Stimulated activated CD4-positive, alpha-beta T cell treated with anti-CD3 and anti-CD28 coated beads, Interleukin-15, amount 100 ng/mL, for 1 hour (primary cell): ENCODE measurements at places on chromosomes 2 and 18.

GRCh38 chr2:200125444-200126284 is 170.3 kb downstream of the MAIP1 start:
- no peak for DNase-seq

DNA sequence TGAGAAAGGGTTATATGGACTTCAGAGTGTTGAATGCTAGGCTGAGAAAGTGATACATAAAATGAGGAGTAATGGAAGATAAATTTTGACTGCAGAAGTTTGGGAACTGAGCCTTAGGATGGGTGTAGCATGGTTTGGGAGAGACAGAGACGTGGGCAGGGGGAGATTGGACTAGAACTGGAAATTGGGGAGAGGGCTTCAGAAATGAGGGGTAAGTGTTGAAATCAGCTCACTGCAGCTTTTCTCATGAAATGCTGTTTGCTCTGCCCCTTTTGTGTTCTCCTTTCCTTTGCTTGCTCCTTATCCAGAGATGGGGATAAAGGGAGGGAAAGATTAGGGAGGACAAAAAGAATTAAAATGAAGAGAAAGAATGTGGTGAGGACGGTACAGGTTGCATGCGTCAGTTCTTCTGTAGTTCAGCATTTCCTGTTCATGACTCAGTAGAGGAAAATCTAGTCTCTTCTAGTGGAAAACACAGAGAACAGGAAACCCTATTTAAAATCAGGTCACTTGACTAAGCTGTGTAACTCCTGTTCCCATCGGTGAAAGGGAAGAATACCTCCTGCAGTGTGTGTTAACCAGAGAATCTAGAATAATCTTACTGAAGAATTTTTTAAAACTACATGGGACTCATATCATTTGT is 105.6 kb downstream of the CRIM1 start:
- DNase-seq, result no peak

DNA sequence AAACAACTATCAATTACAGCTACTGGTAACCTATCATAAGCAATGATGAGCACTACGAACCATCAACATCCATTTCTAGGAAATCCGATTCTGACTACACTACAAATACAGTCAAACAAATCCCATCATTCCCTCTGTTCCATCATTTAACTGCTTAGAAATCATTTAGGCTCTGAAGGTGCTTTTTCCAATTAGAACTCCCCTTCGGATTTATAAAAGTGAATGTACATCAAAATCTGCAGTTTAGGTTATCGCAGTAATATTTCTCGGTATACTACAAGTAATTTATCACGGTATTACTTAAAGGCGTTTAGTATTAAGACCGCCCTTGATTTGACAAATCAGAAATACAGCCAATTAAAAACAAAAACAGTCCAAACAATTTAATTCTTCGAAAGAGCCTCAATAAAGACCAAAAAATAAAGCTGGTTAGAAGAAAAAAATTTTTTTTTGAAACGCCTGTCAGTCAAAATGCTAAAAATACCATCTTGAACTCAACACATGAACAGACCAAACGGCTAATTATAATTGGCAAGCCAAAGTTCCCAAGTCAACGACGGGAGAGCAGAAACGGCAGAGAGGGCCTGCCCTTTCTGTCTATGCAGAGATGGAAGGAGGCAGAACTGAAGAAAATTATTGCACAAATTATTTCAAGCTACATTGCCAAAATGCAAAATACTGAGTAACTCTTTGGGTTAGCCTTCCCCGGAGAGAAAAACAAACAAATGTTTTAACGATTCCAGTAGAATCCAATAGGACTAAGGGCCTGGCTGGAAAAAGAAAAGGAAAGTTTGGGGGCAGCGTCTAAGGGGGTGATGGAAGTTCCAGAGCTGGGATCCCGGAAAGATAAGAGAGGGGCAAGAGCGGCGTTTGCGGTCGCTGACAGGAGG is 1.2 kb downstream of the VPS54 start:
- DNase-seq, result no peak

DNA sequence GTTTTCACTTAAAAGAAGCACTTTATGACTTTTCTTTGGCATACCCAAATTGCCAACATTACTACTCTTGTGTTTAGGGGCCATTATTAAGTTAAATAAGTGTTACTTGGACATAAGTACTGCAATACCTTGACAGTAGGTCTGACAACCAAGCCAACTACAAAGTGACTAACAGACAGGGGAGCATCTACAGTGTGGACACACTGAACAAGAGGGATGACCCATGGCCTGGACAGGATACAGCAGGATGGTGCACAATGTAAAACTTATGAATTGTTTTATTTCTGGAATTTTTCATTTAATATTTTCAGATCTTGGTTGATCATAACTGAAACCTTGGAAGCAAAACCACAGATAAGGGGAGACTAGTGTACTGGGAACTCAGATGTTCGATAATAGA is 4.0 kb upstream of the INPP1 start:
- no peak for DNase-seq

GRCh38 chr2:127658641-127659407 is 12.9 kb downstream of the GPR17 start:
- DNase-seq, result no peak

GRCh38 chr2:214807653-214808052 is 1.8 kb downstream of the BARD1 start:
- no peak for DNase-seq

DNA sequence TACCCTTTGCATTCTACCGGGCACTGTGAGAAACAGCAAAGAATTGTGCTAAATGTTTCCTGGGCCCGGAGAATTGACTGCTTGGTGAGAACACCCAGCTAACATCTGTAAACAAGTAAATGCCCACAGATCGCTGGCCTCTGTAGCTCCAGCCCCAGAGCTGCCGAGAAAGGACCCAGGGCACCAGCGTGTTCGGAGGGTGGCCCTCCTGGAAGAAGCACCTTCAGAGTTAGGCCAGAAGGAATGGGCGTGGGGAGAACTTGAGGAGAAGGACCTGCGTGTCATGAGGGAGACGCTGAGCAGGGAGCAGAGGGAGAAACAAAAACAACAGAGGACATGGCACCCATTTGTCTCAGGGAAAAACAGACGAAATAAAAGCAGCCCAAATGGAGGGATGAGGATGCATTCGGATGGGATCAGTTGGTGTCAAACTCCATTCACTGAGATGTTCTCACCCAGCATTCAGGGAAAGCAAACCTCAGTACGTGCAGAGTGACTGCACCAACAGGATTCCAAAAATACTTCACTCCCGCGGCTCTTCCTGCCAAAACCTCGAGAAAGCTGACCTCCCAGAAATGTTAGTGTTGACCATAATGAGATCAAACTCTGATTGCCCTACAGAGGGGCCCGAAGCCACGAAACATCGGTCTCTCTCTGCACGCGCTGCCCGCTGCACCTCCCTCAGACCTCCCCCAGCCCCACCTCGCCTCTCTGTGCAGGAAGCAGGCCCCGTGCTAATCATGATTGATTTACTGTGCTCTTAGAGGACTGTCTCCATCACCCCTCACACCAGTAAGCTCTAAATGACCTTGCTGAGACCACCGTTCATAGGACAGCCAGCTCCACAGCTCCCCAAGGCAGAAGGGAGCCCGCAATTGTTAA is 376.3 kb upstream of the SALL3 start:
- no peak for DNase-seq

DNA sequence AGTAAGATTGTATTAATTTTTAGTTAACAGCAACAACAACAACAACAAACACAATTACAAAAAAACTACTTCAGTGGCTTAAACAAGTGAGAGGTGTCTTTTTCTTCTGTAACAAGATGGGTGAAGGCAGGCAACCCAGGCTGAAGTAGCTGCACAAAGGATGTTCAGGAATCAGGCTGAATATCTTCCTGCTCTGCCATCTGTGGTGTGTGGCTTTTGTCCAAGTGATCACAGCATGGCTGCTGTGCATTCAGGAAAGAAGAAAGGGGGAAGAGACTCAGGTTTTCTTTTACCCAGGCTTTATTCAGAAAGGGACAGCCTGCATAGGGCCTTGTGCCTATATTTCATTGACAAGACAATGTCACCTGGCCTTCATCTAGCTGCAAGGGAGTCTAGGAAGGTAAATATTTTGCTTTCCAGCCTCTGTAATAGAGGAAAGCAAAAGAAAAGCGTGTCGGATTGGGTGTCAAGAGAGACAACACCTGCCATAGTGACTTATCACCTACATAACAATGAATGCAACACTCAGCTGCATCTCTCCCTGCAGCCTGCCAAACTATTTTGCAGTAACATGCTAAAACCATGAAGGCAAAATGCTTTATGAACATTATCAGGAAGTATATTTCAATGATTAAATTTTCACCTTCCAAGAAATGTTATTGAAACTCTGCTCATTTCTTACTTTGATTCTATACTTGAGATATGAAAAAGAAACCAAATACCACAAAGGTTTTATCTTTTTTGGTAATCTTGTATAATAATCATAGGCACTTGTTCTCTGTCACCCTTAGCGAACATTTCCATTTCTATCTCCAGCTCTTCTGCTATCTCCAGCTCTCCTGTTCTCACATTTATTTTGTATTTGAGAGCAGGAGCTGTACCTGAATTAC is 14.6 kb downstream of the G6PC2 start:
- no peak for DNase-seq

DNA sequence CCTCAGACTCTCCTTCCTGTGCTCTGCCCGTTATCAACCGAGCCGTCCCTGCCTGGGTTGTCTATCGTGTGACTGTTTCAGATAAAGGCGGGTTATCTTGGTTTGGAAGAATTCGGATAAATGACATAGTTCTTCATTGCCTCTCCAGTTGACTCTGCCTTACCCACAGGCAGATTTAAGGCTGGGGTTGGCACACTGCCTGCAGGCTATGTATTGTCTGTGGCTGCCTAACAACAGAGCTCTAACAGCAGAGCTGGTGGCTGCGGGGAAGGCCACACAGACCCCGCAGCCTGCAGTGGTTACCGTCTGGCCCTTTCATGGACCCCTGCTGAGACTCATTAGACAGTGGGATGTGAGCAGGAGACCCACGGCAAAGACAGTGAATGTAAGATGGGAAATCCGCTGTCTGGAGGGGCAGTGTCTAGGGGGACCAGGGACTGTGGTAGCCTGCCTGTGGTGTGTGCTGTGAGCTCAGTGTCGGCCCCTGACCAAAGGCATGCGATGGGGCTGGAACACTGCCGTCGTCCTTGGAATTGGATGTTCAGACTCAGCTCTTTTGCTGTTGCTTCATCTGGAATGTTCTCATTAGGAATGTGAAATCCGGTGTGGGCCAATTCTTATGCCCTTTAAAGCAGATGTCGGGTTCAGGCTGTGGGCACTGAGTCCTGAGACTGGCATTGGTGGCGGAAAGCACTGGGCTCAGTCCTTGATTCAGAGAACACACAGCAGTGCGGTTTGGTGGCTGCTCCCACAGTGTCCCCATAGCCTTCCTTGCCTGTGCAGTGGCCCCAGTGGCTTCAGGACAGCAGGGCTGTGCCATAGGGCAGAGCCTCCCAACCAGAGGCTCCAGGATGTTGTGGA is 44.5 kb downstream of the SH3RF3 start:
- no peak for DNase-seq

GRCh38 chr2:43230351-43230885 is 4.0 kb upstream of the ZFP36L2 start:
- no peak for DNase-seq

DNA sequence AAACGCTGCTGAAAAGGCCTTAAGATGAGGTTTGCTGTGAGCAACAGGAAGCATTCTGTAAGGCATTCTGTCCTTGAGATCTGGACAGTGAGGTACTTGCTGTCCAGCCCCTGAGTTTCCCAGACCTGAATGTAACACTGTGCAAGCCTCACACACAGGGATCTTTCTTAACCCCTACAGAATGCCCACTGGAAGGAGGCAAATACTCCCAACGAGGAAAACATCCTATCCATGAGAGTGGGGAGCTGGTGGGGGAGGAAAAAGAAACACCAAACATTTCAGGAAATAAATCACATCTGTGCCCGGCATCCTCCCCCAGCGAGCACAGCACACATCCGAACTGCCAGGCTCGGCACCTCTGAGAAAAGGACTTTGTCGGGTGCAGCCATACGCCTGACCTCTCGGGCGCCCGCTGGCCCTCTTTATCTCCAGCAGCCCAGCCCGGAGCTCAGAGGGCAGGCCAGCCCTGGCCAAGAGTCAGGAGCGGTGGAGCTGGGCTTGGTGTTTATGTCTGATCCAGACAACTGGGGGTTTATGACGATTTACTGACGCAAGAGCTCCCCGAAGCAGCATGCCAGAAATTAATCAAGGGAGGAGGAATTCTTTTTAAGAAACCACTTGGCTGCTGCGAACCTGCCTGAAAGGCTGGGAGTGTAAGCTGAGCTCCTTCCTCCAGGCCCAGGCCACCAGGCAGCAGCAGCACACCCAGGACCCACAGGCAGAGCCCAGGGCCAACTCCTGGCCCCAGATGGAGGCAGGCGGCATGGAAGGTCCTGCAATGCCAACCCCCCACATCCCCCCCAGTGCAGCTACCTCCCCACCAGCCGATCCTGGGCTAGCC is 72.2 kb downstream of the HDAC4 start:
- no peak for DNase-seq

DNA sequence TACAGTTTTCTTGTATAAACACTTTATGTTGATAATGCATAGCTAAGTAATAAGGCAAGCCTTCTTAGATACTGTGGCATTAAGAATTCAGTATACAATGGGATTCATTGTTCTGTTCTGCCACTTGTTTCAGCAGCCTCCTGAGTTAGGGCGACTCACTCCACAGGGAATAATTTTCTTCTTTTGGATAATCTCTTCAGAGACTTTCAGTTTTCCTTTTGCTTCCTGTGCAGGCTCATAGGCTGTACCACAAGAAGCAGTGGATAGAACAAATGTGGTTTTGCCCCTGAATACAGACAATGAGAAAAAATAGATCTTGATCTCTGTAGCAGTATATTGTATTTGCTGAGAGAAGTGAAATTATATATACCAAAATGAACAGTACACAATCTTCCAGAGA is 298.0 kb downstream of the ZNF407 start:
- DNase-seq, result no peak

DNA sequence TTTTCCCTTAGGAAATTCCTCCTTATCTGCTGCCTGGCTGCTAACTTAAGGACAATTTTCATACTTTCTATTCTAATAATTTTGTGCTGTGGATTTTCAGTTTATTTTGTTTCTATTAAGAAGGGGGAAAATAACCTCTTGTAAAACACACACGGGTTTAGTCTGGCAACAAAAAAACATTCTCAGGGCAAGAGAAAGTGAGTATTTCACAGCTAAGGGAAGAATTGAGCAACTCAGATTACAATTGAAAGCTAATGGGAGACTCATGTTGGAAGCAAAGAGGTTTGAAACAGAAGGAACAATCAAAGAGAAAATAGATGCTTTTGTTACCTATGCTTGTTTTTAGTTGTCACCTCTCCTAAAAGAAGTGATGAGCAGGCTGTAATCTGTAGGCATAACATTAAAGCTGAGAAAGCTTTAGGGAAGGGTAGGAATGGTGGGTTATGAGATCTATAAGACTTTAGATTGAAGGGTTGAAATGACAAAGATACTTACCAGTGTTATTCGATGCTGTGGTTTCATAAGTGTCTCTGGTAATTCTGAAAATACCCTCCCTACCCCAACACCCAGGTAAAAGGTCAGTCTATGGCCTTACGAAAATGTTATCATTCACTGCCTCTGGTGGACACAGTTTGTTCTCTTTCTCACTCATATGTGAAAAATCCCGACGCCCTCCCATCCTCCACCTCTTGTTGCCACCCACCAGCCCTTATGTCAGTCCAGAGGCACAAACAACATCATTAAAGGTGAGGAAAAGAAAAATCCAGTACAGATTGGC is 510.9 kb downstream of the TXNL1 start:
- no peak for DNase-seq
